CD4-positive, alpha-beta T cell (primary cell): ENCODE measurements at places on chromosomes 16 and 17.

- DNase-seq, result no peak
Observed at GRCh38 chr16:60945225-60945624, 1091.0 kb downstream of the CDH8 start.

DNA sequence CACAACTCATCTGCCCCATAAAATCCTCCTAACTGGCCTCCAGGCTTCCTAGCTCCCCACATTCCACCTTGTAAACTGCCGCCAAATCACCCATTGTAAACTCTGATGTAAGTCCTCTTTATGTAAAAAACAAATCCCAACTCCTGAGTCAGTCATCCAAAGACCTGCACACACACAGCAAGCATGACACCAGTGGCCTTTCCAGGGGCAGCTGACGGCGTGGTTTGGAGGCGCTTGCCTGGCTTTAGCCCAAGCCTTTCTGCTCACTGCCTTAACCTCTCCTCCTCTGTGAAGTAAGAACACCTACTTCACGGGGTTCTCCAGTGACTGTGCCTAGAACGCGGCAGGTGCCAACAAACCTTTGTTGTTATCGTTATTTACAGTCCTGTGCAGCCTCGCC lies 14.0 kb downstream of the UBE2O start:
- no peak for DNase-seq

- no peak for DNase-seq
Observed at GRCh38 chr17:58913552-58913951, 157.9 kb downstream of the PPM1E start.

DNA sequence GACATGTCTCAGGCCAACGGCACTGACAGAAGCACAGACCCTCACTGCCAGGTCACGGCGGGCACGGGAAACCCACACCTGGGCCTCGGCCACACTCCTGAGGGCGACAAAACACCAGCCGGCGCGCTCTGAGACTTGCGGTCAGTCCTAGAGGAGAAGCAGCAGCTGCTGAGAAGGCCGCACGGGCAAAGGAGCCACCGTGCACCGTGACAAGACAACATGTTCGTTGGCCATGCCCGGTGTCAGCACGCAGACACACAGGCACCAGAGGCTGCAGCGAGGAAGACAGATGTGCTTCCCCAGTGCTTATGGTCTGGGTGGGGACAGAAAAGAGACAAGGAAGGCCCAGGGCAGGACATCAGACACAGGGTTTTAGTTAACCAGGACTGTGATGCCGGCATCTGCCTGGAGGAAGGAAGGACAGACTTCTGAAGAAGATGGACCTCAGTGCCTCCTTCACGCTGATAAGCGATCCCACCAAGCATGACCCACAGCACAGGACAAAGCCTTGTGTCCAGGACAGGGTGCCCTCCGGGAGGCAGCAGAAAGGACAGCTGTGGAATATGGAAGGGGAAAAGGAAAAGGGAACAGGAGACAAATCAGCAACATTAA lies 84.0 kb downstream of the ANKRD11 start:
- DNase-seq, result no peak

DNA sequence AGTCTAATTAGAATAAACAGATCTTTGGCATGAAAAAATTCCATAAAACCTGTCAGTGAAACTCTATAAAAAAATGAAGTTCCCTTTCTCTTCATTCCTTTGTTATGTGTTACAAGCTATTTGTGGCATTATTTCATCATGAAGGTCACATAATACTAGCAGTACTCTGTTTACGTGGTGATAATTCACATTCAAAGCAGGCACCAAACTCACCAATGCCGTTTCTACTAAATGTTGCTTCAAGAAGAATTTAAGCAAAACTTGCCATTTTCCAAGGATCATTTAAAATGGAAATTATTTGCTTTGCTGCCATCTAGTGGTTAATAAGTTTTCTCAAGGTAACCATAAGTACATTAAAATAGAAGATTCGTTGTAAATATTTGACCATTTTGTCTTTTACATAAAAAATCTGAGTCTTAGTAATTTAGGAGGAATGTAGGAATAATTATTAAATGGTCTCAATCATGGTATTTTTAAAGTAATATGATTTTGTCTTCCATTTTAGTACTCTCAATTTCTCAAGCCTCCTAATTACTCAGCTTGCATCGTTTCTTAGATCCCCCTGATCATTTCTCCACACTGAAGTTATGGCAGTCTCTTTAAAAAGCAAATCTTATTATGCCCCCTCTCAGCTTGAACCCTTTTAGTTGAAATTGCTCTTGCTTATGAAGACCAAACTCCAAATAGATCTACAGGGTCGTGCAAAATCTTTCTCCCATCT lies 80.8 kb downstream of the OMG start:
- no peak for DNase-seq

DNA sequence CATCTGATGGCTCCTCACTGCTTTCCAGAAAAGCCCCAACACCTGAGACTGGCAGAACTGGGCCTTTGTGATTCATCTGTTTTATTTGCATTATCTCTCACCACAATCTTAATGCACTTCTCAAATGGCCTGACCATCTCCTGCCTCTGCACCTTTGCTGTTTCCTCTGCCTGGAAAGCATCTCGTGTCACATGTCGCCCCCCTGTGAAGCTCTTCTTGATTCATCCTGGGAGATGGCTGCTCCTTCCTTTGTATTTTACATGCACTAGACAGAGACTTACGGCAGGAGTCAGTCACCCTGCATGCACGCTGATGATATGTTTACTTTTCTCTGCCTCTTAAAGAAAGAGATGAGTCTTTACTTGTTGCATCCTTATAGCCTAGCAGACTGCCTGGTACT lies 30.0 kb downstream of the HNF1B start:
- DNase-seq, result no peak

DNA sequence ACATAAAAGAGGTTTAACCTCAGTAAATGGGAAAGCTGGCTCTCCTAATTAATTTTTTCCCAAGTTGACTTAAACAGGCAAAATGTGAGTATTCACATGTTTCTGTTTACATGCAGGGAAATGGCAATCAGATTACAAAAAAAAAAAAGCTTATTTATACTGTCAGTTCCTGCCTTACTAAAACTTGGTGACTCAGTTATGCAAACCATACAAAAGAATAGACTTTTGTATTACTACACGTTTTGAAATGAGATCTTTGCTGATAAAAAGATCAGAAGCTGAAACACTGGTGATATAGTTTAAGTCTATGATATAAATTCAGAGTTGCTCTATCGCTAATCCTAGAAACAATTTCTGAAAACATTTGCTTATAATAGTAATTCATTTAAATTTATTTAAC lies 9.4 kb upstream of the KCNJ2 start:
- no peak for DNase-seq

DNA sequence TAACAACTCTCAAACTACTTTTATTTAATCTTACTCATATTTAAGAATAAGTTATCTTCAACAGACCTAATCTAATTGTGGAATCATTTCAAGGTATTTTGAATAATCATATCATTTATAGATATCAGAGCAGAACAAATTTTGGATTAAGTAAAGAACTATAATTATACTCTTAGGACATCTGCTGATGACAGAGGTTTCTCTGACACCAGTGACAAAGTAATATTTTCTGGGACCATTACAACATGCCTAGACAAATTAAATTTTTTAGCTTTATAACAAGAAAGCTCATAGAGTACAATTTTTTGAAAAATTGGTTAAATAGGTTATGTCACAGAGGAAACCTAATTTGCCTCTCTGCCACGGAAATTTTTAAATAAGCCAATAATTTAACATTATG lies 30.5 kb downstream of the C16orf87 start:
- DNase-seq, result no peak

DNA sequence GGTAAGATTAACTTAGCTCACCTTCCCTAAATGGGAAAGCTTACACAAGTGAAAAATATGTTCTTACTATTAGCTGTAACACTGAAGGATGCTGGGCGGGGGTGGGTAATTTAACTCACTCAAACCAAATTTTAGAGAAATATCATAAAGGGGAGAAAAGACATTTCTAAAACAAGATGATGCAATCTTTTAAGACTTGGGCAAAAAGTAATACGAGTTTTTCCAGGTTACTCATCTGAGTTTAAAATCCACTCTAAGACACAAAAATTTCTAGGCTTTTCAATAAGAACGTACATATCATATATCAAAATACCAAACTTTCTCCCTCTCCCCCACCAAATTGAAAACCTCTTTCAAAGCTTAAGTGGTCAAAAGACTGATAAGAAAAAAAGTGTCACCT lies 228.8 kb downstream of the CEP112 start:
- DNase-seq, result no peak

- DNase-seq, result no peak
Observed at GRCh38 chr17:9286434-9286833, 265.1 kb downstream of the NTN1 start.

DNA sequence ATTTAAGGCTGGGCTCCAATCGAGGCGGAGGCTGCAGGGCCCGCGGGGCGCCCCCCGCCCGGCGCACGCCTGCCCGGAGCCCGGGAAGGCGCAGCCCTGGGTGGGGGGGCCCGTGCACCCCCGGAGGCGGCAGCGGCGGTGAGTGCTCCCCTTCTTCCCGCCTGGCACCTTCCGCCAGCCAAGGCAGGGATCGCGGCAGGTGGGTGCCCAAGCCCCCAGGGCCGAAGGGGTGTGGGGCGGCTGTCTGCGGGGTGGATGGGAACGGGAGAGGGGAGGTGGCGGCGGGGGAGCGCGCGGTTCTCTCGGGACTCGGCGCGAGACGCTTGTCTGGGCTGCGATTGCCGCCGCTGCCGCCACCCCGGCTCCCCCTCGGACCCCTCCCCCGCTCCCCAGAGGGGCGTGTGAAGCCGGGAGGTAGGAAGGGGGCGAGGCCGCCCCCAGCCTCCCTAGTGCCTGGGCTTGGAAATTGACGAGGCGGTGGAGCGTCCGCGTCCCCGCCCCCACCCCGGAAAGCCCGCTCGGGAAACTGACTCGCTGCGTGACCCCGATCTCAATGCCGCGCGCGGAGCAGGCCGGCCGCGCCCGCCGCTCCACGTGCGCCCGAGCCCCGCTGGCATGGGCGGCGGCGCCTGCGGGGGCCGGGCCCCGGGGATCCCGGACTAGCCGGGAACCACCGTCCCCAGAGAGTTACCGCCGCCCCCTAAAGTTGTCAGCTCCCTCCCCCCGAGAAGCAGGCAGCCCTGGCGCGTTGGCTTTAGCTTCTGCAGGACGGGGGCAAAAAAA lies 231.5 kb downstream of the MRTFB start:
- DNase-seq, result no peak

DNA sequence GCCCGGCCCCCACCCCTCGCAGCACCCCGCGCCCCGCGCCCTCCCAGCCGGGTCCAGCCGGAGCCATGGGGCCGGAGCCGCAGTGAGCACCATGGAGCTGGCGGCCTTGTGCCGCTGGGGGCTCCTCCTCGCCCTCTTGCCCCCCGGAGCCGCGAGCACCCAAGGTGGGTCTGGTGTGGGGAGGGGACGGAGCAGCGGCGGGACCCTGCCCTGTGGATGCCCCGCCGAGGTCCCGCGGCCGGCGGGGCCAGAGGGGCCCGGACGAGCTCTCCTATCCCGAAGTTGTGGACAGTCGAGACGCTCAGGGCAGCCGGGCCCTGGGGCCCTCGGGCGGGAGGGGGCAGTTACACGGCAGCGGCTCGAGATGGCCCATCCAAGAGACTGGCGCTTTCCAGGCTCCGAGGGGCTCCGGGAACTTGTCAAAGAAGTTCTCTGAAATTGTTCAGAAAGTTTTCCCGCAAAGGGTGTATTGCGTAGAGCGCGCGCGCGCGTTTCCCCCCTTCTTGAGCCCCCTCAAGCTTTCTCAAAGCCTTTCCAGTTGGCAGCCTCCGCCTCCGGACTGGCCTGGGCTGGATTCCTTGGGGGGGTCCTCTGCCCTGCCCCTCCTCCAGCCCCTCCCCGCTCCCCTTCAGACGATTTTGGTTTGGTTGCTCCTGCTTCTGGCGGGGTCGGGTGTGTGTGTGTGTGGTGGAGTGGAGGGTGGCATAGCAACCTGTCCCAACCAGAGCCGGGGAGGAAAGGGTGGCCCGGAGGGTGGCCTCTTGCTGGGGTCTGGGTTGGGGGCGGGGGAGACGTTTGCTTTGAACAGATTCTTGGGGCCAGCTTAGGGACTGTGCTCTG lies 504 bp downstream of the ERBB2 start:
- no peak for DNase-seq
